ENCODE measurements at places on chromosomes 5 and 9.

GRCh38 chr5:151178777-151179488 is 21.4 kb upstream of the ANXA6 start:
- no peak for DNase-seq

DNA sequence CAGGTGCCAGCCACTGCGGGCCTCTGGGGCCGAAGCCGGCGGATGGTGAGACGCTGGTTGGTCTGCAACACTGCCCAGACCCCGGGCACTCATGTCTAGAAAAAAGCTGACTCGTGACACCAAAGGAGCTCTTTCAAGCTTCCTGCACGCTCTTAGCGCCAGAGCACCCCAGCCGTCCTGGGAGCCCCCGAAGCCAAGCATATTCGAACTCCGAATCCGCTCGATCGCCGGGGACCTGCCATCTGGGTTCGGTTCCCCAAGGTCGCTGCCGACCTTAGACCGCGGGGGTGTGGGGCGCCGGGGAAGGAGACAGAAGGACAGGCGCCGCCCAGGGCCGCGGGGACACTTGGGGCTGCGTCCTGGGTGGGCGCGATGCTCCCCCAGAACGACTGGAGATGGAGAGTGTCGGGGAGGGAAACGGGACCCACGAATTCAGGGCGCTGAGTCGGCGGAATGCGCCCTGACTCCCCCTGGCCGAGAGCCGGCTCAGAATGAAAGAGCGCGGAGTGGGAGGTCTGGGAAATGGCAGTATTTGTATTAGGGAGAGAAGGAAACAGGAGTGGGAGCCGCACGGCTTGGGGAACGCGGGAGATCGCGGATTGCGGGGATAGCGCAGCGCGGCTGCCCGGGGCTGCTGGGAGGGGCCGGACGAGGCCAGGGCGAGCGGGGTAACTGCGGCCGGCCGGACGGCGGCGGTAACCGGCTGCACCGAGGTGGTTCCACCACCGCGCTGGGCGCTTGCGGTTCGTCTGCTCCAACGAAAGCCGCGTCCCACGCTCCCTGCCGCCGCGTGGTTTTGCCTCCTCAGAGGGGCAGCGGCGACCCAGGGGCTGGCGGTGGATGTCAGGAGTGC is 20.1 kb upstream of the MARCHF6 start:
- DNase-seq = no peak

DNA sequence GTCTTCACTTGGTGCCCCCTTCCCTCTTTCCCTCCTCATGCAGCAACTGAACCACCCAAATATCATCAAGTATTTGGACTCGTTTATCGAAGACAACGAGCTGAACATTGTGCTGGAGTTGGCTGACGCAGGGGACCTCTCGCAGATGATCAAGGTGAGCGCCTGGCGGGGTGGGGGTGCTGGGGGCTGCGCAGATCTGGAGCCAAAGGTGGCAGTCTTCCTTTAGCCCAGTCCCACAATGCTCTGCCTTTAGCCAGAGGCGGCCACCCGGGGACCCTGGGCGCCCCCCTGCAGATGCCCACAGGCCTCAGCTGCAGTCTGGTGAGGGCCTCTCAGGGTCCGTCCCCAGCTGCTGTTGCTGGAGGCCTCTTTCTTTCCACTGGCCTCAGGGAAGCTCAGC is 63.7 kb downstream of the NEK6 start:
- no peak for DNase-seq

GRCh38 chr5:31392061-31392460 is 139.8 kb downstream of the DROSHA start:
- no peak for DNase-seq

GRCh38 chr9:136854113-136854841 is 2.1 kb downstream of the MAMDC4 start:
- DNase-seq = no peak

DNA sequence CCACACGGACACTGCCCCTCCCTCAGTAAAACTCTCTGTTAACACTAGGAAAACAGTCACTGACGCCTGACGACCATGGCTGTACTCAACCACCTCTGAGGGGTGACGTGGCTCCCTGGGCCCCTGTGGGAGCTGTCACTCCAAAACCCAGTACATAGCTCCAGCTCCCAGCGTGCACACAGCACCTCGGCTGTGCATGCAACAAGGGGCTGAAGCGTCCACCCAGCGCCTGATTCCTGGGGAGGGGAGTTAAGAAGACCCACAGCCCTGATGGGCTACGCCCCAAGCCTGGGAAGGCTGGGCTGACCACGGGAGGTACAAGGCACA is 36.3 kb downstream of the SLC12A7 start:
- DNase-seq = no peak

DNA sequence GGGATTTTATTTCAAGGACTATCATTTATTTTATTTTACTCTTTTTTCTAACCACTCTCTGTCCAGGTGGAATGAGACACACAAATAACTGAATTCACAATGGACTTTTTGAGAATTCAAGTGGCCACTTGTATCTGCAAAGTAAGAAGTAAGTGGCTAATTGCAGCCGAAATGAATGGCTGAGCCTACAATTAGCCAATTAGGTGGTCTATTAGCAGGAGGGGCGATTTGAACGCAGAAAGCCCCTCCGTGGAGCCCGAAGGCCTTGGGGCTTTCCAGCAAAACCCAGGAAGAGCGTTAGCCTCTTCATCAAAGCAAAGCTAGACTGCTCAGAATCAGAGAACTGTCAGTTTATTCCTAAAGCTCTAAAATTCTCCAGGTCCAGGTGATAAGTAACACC is 176.9 kb downstream of the EBF1 start:
- no peak for DNase-seq

GRCh38 chr5:120140501-120140900 is 323.6 kb upstream of the PRR16 start:
- DNase-seq = no peak

DNA sequence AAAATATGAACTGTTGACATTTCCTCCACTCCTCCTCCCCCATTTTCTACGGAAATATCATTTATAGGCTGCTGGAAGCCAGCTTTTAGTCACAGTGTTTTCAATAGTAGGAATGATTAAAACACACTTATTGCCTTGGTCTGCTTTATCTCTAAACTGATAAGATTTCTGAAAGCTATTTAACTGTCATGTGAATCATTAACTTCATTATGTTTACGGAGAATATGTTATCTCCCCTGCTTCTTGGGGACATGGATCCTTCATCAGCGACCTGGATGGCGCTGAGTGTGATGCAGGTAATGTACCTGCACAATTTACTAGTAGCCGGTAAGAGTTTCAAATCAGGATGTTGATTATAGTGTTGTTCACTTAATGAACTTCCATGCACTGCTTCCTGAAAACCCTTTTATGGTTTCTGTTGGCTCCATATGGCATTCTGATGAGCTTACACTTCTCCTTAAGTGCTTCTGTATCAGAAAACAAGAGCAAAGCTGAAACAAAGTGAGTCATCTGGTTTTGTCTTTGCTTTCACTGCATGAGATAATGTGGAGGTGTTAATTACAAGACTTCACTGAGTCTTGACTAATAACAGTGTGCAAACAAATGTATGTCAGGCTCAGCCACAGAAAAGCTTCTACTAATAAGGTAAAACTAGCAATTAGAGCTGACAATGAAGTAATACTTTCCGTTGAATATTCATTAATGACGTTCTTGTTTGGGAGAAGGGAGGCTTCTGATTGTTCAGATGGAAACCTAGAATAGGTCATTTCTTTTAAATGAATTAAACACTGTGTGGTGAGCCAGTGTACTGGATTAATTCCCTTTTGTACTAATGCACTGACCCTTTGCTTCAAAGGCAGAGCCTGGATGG is 162.4 kb upstream of the ZNF608 start:
- DNase-seq = no peak

DNA sequence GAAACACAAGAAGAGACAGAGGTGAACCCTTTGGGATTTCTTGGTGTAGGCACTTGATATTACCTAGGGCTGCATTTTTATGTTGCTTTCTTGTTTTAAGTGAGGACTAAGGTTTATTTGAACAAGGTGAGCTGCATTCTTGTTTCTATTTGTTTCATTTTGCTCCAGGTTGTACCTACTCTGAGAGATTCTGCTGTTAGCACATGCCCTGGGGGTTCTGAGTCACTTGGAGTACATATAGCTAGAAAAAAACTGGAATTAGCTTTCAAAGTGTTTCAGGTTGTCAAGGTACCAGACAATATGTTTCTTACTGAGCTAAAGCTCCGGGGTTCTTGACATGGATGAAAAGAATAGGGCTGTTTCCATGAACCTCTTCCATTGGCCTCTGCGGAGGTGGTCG is 299.4 kb downstream of the ICE1 start:
- no peak for DNase-seq

All from stimulated activated CD8-positive, alpha-beta memory T cell treated with anti-CD3 and anti-CD28 coated beads, Interleukin-7, amount 100 ng/mL, for 24 hours (primary cell).